ENCODE measurements at places on chromosomes 5 and 9.

GRCh38 chr5:86500947-86501346, 116.8 kb upstream of the COX7C start:
- peak; percentile 2 for DNase-seq

- no peak for DNase-seq
These were observed 9.5 kb upstream of the GLDC start for GRCh38 chr9:6655036-6655435.

DNA sequence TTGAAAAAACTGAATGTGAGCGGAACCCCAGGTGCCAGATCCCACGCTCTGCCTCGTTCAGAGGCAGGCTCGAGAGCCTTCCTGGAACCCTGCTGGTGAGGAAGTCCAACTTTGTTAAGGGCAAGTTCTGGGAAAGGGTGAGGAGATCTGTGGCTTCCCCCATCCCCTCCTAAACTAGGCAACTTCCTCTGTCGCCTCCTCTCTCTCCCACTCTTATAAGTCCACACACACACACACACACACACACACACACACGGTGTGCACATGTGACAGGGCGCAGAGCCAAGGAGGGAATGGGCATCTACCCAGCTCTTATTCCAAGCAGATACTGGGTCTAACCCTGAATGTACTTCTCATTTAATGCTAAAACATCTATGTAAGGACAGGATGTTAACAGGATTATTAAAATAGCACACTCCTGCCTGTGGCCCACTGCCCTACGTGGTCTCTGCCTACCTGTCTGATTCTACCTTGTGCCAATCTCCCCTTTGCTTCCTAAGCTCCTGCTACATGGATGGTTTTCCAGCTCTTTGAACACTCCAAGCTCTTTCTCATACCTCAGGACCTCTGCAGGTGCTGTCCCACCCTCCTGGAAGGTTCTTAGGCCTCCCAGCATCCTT, 72.4 kb upstream of the FBXW11 start:
- no peak for DNase-seq

- DNase-seq, result no peak
These were observed 20.4 kb downstream of the CCDC192 start for GRCh38 chr5:127723571-127723970.

GRCh38 chr9:16341177-16341576, 529.3 kb downstream of the BNC2 start:
- no peak for DNase-seq

- no peak for DNase-seq
These were observed 202.9 kb downstream of the NR2F1-AS1 start for GRCh38 chr5:93378073-93378472.

DNA sequence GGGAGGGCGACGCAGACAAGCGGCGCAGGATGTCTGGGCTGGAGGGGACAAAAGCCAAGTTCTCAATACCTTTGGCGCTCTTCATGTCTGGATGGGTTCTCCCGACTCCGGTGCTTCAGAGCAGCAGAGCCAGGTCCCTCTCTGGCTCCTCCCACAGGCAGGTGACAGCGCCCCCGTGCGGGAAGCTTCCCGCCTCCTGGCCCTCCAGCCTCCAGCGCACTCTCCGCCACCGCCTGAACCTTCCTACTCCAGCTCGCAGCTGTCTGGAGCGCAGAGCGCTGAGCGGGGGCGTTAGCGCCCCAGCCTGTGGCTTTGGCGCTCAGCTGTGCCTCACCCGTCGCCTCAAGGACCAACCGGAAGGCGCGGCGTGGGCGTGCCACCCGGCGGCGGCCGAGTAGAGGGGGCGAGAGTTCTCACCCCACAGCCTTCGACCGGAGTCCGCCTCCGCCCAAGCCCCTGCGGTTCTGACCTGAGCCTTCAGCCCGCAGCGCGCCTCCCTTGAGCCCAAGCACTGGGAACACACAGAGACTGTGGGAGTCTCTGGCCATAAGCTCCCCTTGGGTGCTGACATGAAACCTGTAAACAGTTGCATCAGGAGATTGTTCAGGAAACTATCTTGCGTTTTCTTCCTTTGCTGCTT, at the start of gene SLCO4C1:
TSS of gene SLCO4C1 (minus strand) at position 107 of the 640 bp plus-strand sequence. CDS start at position 85, 22 bp downstream.
- peak; percentile 95 for DNase-seq

- peak; percentile 63 for DNase-seq
These were observed 11.1 kb upstream of the CEP72 start for GRCh38 chr5:600886-601541.

DNA sequence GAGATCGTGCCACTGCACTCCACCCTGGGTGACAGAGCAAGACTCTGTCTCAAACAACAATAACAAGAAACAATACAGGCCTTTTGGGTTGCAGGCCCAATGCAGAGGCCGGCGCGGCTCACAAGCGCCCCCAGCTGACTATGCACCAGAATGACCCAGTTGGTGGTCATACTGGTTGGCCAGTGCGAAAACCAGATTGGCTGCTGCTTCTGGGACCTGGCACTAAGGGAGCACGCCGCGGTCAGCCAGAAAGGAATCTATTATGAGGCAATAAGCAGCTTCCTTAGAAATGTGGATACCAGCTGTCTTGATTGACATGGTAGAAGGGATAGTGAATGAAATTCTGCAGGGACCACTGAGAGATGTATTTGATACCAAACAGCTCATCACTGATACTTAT, 35.0 kb downstream of the RANBP17 start:
- no peak for DNase-seq

DNA sequence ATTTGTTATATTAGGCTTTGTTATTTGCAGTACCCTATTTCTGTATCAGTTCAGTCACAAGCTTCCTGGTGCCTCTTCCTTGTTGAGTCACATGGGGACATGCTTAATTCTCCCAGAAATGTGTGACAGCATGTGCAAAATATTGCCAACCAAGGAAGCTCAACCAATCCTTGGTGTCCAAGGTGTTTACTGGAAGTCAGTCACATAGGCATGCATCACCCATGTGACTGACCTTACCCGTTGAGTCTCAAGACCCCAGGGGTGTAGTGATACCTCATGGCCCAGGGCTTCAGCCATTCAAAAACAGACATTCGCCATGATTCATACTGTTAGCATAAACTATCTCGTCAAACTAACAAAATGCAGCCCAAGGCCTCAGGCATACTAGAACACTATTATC, 9.3 kb upstream of the ANKDD1B start:
- no peak for DNase-seq

GRCh38 chr5:68710514-68710913, 383.3 kb upstream of the SLC30A5 start:
- DNase-seq, result no peak

- no peak for DNase-seq
These were observed 49.9 kb upstream of the MARCHF11 start for GRCh38 chr5:16229357-16229940.

GRCh38 chr9:76613974-76614373, 150.3 kb upstream of the PCA3 start:
- peak; percentile 86 for DNase-seq

DNA sequence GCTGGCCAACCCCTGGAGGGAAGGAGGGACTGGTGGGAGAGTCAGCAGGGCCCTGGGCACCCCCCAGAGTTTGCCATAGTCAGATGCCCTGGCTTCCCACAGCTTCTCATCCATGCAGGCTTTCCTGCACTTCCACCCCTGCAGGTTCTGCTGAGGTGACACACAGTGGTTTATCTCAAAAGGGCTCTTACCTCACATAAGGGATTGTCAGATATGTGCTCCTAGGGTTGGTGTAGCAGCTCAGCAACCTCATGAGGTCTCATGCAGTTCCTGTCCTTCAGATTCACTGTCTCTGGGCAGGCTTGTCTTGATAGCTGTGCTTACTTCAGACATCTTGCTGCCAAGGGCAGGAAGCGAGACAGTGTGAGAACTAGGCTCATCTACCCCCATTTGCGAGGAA, 143.4 kb downstream of the KDM4C start:
- peak; percentile 33 for DNase-seq

- no peak for DNase-seq
These were observed 64.6 kb downstream of the ABLIM3 start for GRCh38 chr5:149205625-149206523.

DNA sequence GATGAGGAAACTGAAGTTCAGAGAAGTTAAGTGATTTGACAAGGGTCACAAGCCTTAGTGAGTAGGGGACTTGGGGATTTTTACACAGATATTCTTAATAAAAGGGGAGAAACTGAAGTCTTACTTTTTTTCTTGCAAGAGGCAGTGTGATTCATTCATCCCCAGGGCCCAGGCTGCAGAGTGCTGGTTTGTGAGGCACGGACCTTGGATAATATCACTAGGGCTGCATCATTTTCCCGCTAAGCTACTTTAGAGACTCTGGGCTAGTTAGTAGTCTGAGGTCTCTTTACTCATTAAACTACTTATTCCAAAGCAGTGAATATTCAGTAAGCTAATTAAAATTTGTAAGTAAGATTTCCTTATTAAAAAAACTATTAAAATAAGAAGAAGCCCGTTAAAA, 195.0 kb downstream of the PBX3 start:
- no peak for DNase-seq

- DNase-seq, result peak; percentile 17
These were observed 941 bp downstream of the XPA start for GRCh38 chr9:97695995-97696802.

DNA sequence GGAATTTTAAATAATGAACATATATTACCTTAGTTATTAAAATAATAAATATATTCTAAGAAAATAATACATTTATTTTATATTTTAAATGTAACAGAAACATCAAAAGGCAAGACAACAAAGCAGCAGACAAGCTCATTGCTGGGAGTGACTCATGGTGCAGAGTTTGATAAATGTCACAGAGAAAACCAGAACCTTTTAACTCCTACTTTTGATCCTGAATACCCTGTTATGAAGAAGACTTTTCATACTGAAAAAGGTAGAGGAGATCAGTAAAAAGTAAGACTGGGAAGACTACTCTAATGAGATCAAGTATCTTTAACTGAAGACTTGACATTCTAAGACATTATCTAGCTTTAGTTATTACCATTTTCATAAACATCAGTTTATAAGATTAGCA, 99.0 kb upstream of the GNA14 start:
- no peak for DNase-seq

GRCh38 chr5:14206028-14206725, 63.0 kb downstream of the TRIO start:
- no peak for DNase-seq

DNA sequence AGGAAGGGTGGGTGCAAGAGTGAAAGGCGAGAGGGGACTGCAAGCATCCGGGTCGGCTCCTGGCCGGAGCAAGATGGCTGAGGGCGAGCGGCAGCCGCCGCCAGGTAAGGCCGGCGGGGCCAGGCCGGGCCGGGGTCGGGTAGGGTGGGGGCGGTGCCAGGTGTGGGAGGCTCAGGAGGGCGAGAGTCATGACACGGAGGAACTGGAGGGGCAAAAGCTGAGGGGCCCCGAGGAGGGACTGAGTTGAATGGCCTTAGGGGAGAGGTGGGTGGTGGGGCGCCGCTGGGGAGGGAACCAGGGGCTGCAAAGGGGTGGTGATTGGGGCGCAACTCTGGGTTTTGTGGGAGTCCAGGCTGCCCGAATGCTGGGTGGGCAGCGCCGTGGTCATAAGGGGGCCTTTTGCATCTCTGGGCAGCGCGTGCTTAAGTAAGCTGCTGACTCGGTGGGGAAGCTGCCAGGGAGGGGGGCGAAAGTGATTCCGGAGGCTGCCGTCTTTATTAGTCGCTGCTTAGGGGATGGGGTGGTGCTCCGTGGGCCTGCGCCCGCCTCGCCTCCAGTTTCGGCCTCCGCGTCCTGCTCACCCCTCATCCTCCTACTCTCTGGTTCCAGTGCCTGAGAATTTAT, 425 bp downstream of the PTPA start:
- DNase-seq, result peak; percentile 63

DNA sequence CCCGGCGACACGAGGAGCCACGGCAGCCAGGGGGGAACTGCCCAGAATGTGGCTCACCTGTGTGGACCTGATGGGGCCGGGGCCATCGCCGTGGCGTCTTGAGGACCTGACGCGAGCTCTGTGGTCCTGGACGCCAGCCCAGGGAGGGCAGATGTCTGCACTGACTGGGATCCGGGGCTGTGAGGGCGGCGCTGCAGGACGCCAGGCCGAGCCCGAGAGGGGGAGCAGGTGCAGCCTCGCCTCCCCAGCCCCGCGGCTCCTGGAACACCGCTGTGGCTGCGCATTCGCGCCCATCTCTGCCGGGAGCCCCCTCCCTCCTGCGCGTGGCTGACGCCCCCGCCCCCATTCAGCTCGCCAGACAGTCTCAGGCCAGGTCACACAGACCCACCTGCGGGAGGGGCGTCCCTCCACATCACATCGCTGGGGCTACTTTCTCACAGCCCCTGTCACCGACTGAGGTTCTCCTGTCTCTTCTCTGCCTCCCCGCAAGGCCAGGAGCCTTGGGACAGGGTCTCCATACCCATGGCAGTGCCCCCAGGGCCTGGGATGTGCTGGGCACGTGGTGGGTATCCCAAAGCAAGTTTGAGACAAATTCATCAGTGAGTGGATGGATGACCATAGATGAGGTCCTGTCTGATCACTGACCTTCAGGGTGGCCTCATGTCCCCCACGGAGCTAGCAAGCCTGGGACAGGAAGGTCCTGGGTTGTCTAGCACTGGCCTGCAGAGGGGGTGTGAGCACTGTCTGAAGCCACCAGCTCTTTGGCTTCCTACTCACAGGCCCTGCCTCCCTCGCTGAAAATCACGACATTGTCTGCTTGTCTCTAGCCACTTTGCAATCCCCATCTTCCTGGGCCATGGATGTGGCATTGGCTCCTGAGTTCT, 47.3 kb downstream of the RASGEF1C start:
- DNase-seq, result no peak

GRCh38 chr5:56321236-56321881, 88.2 kb upstream of the ANKRD55 start:
- no peak for DNase-seq

- no peak for DNase-seq
These were observed 110.7 kb upstream of the MAMDC2 start for GRCh38 chr9:69932901-69933300.

GRCh38 chr9:75962013-75962661, 71.7 kb downstream of the PCSK5 start:
- DNase-seq, result no peak

- DNase-seq, result no peak
These were observed 289.9 kb upstream of the TUT7 start for GRCh38 chr9:86643946-86644674.

DNA sequence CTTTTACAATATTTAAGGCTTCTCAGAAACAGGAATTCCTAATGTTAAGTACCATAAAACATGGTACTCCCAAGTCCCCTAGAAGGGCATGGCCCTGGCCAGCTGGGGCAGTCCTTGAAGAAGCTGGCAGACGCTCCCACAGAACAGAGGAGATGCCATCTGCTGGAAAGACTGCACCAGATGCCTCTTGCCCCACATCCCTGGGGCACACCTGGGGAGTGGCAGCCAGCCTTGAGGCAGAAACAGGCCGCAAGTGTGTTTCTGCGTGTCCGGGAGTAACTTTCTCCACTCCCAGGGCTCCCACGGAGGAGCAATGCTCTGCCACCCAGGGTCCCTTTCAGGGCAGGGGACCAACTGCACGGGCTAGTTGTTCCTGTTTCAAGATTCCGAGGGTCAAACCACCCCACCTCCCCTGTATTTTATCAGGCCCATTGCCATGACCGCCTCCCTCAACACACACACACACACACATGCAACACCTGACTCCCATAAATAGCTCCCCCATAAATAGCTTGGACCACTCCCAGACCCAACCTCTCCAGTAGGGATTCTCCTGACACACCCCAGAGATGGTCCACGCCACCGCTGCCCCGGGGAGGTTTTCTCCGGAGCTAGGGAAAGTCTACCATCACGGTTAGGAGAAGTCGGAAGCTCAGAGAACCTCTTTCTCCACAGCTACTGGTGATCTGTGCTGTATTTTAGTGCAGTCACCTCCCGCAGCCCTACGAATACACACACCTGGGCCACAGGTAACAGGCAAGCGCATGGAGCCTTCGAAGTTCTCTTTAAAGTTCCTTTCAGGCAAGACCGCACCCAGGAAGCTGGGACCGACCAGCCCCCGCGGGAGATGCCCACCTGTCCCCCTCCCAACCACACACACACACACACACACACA, 1.5 kb downstream of the SPOCK1 start:
- DNase-seq, result no peak

Measured in large intestine (tissue), 12 donors.